ENCODE measurements at places on chromosomes 5 and 9. TPM values are rescaled to one million over a fixed set of nuclear protein-coding genes. Genes with fewer than 3 reads are reported as not detected.
A peak's percentile ranks its signal among the peaks of the same experiment; 100 is the strongest.

Gene OR1Q1
- not detected for total RNA-seq

Gene ADAMTSL2
- 31.0 TPM for total RNA-seq

Gene ISCA1
- total RNA-seq, result 40.2 TPM

Gene RELL2
- total RNA-seq, result 2.0 TPM

Gene FOCAD
- total RNA-seq, result 33.0 TPM

Gene LHX3
- not detected for total RNA-seq

Gene GLRA1
- not detected for total RNA-seq

Gene POU5F2
- 4.7 TPM for total RNA-seq

Gene CDC20B
- total RNA-seq, result not detected

Gene KIF24
- 1.5 TPM for total RNA-seq

DNA sequence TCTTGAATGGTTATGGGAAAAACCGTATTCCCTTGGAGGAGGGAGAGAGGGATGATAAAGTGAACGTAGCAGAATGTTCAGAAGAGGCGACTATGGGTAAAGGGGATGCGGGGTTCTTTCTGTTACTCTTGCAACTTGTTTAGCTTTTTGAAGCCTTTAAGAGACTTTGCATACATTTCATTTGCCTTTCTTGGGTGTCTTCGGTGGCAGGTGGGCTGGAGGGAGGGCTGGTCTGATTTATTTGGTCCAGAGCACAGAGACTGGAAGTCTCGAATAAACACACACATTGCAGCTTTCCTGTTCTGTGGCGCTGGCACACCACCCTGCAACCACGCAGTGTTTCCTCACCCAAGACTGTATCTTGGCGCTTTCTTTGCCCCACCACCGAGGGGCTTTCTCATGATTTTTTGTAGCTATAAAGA lies 23.2 kb downstream of the TTF1 start:
- no peak for DNase-seq

DNA sequence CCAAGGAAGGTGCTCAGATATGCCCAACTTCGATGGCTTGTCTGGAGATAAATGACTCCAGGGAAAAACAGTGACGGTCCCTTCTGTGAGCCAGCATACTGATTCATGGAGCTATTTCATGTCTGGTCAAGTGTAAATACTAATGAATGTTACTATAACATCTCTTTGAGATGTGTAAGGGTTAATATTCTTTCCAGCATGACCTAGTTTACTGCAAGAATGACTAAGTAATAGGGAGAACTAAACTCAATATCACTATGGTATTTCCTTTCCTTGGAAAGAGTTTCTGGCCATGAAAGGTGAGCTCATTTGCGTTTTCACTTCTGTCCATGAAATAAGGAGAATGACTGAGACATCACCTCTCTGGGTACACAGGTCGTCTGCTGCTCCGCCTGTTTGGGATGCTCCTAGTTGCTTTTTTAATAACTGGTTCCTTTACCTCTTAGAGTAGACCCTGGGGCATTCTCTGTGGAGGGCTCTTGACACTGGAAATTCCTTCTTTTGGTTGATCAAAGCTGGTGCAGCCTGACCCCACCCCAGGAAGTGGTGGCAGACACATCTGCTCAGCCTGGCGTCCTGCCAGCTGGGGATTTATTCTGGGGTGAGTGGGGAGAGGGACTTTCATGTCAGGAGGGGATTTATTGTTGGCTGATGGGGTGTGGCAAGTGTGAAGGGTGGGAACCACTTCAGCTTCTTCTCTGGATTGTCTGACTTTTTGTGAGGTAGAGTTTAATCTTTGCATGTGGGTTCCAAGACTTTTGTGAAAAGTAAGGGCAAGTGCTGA lies 250.0 kb upstream of the MPDZ start:
- no peak for DNase-seq

DNA sequence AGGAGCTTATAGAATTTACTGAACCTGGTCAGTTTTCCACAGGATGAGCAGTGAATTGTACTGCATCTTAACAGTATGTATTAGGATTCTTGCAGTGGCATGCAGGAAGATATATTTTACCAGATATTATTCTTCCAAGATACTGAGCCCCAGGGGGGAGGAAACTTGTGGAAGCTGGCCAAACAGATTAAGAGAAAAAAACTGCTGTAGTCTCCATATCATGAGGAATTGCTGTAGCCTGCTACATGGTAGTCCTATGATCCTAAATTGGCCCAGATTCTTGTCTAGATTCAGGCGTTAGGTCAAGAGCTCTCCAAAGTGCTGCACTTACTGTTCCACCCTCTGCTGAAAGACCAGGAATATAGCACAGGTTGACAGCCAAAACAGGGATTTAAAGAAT lies 275.5 kb upstream of the TAS2R1 start:
- no peak for DNase-seq

DNA sequence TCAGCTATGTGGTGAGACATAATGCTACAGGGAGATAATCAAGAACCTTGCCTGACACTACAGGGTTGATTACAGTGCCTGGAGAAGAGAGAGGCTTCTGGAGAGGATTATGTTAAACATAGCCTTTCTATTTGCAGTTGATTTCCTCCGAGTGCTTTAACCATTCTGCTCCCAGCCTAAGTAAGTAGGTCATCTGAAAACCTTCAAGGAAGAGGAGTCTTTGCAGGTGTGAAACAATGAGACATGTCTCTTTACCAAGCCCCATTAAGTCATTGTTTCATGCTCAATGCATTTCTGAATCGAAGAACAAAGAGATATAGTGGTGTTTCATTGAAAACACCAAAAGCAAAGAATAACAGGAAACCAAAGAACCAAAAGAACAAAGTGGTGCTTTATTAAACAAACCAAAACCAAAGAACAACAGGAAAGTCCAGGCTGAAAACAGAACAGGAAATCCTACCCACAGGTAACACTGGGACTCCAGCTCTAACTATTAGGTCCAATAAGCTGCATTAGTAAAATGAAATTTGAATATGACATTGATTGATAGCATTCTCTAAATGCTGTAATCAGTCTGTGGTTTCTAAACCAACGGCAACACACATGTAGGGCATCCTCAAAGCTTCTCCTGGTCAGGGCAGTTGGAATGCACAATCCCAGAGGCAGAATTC lies 113.3 kb upstream of the SPATA31D4 start:
- DNase-seq, result no peak

GRCh38 chr9:78601957-78602565 lies 305.1 kb downstream of the PSAT1 start:
- peak; percentile 20 for DNase-seq

GRCh38 chr9:107173422-107174180 lies 109.5 kb upstream of the RAD23B start:
- DNase-seq, result no peak

DNA sequence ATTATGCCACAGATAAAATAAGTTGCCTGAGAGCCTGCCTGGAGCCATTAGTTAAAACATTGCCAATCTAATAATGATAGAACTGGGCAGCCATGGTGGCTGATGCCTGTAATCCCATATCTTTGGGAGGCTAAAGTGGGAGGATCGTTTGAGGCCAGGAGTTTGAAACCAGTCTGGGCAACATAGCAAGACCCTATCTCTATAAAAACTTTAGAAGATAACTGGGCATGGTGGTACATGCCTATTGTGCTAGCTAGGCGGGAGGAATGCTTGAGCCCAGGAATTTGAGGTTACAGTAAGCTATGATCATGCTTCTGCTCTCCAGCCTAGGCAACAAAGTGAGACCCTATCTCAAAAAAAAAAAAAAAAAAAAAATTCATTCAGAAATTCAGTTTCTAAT lies 52.6 kb downstream of the RAI14 start:
- no peak for DNase-seq

- DNase-seq, result no peak
Observed at GRCh38 chr5:158513490-158514318, 586.0 kb downstream of the EBF1 start.

DNA sequence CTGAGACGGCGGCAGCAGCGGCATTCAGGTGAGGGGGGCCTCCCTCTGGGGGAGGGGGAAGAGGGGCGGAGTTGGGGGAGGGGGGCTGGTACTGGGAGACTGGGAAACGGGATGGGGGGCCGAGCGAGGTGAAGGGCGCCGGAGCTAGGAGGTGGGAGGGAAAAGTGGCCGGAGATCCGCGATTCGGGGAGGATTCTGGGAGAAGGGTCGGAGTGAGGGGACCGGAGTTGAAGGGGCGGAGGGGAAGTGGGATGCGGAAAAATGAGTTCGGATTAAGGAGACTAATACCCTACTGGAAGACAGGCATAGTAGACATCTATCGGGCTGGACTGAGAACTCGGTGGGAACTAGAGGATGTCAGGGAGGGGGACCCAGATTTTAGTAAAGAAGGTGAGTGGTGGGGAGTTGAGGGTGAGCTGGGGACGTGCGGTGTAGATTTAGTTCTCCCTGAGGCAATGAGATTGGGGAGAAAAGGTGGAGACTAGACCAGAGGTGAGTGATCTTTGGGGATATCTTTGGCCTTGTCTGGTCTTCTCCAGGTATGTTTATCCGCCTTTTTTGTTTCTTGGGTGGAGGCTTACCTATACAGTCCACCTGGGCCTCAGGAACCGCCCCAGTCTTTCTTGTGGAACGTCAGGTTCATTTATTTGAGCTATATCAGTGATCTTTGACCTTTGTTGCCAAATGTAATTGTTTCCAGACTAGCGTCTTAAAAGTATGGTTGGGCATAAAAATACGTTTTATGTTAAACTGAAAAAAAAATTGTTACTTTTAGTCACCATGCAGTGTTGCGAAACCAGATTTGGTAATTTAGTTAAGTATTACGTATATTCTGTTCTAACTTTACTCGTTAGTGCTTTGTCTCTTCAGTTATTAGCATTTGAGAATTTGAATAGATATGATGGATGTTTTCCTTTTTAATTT lies 632 bp downstream of the UBAP1 start:
- DNase-seq, result peak; percentile 30

DNA sequence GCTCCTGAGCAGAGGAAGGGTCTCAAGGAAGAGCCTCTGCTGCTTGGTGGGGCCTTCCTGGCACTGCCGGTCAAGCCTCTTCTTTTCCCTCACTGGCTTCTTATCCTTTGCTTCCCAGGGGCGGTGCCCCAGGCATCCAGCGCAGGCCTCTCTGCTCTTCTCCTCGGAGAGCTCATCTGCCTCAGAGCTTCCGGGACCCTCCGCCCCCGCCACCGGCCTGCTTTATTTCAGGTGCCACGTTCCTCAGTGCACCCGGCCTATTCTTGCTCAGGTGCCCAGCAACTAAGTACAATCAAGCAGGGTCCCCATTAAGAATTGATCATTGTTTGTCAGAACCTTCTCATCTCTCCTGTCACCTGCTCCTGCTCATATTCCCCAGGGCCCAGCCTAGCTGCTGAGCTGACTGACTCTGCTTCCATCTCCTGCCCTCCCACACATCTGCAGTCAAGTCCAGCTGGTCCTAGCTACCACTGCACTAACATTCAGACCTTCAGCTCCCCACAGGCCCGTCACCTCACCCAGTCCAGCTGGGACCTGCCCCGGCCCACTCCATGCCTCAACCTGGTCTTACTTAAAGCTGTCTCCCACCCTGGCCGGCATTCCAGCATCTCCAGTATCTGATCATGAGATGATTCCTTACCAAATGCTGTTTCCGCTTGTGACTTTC lies 114.3 kb upstream of the BOD1 start:
- DNase-seq, result no peak

- DNase-seq, result no peak
Observed at GRCh38 chr5:58855851-58856739, 273.2 kb downstream of the RAB3C start.

DNA sequence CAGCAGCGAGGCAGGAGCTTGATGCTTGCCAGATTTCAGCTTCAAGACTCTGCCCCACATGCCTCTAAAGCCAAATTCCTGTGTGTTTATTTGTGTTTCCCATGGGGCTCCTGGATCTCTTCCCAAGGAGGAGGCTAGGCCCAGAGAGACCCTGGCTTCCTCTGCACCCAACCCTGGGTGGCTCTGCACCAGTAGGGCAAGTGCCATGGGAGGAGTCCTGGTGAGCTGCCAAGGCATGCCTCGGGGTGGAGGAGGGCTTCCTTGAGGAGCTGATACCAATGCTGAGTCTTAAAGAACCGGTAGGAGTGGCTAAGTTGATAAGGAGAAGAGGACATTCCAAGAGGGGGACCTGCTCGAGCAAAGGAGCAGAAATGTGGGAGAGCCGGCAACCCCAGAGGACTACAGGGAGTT lies 6.8 kb upstream of the TIFAB start:
- no peak for DNase-seq

DNA sequence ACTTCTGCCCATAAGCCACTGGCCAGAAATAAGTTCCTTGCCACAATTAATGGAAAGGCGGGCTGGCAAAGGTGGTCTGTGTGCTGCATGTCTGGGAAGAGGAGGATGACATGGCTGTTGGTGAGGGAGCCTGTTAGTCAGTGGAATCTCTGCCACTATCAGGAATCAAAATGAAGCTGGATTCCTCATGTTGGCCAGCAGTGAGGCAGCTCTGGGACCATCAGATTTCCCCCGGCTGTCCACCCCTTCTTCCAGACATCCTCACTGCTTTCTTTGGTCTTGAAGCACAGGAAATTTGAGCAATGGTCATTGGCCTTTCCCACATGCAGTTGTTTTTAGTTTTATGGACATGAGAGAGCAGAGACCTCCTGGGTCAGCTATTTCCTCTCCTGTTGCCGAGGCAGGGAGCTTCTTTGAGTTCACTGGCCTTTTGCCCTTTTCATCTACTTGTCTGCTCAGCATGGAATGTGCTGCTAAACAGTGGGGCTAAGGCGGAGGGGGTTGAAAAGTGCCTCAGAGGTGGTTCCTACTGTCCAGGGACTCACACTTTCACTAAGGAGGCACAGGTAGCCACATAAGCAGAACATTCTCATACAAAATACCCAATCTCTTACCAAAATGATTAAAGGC lies 34.8 kb upstream of the NEURL1B start:
- no peak for DNase-seq

DNA sequence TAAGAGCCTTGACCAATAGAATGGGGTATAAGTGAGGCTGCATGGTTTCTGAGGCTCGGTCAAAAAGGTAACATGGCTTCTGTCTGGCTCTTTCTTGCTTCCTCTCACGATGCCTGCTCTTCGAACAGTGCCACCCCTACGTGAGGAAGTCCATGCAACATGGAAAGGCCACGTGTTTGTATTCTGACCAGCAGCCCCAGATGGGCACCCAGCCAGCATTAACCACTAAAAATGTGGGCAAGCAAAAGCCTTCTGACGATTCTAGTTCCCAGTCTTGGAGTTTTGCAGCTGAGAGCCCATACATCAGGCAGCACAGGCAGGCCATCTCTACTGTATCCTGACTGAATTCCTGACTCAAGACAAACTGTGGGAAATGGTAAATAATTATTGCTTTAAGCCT lies 24.2 kb upstream of the NREP start:
- peak; percentile 61 for DNase-seq

DNA sequence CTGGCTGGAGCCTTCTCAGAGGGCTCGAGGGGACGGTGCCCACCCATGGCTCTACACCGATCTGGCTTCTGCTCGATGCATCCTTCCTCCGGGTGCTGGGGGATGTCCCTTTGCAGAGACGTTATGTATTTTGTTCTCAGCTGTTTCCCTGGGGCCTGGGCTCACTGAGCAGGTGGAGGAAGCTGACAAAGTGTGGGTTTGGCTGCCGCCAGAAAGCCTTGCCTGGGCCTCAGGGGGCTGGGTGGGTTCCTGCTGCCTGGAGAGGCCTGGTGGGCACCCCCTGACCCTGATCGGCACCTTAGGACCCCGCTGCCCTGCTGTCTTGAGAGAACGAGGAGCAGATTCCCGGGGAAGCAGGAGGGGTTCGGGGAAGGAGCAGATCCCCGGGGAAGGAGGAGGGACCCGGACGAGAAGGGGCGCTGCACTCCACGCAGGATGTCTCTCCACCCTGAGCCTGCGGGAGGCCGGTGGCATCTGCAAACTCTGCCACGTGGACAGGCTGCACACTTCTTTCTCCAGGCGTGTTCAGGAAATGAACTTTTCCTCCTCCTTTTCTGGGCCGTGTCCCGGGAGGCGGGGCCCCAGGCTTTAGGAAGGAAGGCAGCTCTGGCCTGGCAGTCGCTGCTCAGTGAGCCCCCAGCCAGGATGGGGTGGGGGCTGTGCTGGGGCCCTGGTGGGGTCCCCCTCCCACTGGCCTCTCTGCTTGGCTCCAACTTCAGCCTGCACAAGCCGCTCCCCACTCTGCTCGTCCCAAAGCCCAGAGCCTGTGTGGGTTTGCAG lies 148.9 kb downstream of the RXRA start:
- DNase-seq, result peak; percentile 72
